Urothelium cell line (cell line): ENCODE measurements at places on chromosomes 16 and 17.

- peak; percentile 63 for DNase-seq
These were observed 567 bp downstream of the GNA13 start for GRCh38 chr17:65055708-65056638.

GRCh38 chr16:17775061-17775460, 304.3 kb upstream of the XYLT1 start:
- no peak for DNase-seq

GRCh38 chr16:1436731-1437355, 6.0 kb downstream of the PERCC1 start:
- no peak for DNase-seq

DNA sequence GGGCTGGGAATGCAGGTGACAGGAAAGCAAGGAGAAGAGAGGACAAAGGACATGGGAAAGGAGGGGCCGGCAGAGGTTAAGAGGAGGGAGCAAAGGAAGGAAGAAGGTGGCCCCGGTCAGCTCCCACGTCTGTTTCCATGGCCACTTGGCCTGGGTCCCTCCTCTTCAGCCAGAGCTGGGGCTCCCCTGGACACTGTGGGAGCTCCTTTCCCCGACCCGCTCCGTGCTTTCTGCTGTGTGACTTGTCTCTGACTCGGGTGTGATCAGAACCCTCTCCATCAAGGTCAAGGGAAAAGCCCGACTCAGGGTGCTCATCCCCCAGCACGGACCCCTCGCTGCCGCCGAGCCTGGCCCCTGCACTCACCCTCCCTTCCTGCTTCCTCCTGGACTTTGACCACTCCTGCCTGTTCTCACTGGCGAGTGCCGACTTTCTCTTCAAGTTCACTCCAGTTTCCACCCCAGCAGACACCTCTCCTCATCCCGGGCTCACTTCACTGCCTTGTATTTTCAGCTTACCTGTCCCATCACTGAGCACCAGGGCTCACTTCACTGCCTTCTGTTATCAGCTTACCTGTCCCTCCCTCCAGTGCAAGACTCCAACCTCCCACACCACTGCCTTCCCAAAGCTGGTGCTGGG, 61.2 kb downstream of the MEAK7 start:
- DNase-seq, result no peak

DNA sequence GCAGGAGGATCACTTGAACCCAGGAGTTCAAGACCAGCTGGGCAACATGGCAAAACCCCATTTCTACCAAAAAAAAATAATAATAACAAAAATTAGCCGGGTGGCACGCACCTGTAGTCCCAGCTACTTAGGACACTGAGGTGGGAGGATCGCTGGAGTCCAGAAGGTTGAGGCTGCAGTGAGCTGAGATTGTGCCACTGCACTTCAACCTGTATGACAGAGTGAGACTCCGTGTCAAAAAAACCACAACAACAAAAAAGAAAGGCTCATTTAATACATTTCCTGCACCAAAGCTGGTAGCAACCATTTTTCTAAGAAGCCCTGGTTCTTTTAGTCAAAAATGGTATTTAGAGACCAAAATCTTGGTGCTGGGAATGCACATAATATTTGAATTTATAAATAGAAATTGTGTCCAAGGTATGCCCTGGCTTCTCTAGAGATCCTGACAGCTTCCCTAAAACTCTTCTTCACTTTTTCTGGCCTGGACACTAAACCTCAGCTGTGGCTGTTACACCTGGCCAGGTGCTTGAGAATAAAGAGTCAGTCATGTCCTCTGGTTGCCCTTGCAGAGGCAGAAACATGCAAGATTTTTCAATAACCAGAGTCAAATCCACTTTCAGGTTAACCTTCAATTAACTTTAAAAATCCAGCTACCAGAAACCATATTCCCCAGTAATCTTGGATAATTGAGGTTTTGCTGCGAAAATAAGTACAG, 35.9 kb downstream of the SCNN1B start:
- DNase-seq, result no peak

DNA sequence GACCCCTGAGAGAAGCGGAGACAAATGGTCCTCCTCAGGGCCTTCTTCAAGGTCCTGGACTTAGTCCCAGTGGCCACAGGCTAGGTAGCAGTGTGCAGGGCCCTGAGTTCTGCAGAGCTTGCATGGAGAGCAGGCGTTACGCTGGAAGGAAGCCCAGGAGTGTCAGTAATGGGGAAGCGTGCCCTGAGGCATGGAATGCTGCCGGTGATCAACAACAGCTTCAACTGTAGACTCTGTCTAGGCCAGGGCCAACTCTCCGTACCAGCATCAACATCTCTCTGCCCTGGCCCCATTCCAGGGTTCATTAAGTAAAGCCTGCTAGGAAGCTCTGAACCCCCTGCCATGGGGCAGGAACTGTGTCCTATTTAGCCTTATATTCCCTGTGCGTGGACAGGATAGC, 568 bp upstream of the TNK1 start:
- no peak for DNase-seq

GRCh38 chr17:44110823-44111633, 12.4 kb downstream of the HDAC5 start:
- DNase-seq, result peak; percentile 95

GRCh38 chr17:50190603-50191358, 10.7 kb downstream of the COL1A1 start:
- no peak for DNase-seq

DNA sequence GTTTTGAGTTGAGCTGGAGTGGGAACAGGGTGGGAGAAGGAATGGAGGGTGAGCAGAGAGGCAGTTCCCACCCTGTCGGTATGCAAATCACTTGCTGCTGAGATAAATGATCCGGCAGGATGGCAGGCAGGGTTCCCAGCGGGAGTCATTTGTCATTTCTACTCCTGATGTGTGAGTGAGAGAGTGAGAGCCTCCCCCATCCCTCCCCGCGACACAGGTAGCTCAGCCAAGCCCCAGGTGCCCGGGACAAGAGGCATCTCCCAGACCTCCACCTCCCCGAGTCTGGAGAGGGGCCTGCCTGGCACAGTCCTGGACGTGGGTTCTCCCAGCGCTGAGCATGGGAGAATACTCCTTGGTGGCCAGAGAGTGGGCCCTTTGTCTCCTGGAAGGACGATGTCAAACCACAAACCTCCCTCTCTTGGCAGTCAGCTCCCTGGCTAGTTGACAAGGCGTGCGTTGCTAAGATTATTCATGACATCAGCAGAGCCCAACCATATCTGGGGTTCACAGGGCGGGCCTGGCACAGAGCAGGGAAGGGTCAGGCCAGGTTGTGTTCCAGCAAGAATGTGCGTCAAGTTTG, 33.7 kb upstream of the TNRC6C start:
- no peak for DNase-seq

DNA sequence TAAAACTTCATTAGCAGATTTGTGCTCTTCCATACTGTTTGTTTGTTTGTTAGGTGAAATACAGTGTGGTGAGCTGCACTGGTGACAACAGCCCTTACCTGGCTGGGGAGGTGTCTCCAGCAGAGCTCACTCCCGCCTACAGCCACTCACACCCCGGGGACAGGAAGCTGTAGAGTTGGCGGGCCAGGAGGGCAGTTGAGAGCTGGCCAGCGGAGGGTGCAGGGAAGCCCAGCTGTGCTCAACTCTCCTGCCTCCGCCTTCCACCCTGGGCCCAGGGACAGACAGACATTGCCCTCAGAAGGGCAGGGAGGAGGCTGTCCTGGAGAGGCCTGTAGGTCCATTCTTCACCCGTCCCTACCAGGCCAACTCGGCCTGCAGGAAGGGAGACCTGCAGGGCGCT, 48.6 kb upstream of the PVALEF start:
- no peak for DNase-seq

- DNase-seq, result no peak
These were observed 323.8 kb upstream of the TNRC6C start for GRCh38 chr17:77634710-77635109.

DNA sequence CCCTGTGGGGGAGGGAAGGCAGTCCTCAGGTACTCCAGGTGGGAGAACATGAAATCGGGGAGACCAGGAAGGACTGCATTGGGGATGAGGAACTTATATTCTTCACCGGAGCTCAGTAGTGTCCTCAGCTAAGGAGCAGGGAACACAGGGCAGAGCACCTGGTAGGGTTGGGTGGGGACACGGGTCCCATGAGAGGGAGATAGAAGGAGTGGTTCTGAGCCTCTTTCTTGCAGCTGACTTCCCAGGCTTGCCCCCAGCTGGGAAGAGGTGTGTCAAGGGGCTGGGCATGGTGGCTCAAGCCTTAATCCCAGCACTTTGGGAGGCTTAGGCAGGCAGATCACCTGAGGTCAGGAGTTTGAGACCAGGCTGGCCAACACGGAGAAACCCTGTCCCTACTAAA, 2.1 kb downstream of the FHOD1 start:
- DNase-seq, result no peak

DNA sequence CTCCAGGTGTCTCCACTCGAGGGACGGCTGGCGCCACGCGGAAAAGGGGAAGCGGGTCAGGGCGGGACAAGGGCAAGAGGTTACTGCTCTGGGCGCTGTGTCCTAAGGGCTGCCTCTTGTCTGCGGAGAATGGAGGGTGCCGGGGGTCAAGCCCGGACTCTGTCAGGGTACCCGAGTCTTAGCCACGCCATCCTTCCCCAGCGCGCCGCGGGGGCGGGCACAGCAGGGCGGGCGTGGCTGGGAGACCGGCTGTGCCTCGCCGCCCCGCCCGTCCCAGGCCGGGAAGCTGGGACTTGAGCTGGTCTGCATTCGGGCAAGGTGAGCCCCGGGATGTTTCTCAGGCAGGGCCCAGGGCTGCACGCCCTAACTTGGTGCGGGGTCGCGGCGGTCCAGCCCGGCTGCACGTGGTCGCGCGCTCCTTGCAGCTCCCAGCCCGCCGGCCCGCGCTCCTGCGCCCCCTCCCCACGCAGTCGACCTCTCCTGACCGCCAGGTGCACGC, 6.2 kb upstream of the ACTG1 start:
- no peak for DNase-seq

- DNase-seq, result no peak
These were observed 41.8 kb upstream of the SLC12A3 start for GRCh38 chr16:56823081-56823733.

DNA sequence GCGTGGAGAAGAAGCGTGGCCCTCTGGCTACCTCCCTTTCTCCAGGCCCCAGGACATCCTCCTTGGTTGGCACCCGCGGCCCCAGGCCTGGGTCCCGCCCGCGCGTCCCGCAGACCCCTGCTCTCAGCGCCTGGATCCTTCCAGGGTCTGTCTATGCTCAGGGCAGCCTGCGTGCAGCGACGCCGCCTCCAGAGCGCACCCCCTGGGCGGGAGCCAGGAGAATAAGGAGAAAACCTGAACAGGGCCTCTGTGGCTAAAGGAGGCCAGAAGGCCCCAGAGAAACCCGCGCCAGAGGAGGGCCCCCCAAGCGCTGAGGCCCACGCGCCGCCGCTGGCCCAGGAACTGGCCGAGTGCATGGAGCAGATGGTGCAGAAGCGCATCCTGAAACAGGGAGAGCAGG, 40.4 kb upstream of the DNAJA2 start:
- no peak for DNase-seq

DNA sequence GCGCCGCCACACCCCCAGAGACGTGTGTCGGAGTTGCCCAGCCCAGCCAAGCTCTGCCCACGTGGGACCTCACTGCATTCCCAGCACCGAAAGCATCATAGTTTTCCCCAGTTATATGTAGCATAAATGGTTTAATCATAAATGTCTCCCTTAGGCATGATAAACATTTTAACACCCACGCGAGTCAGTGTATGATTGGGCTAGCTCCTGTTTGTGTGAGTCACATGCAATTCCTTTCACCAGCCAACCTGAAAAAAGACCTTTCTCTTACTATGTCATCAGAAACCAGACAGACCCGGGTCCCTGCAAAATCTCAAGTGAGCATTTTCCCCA, 9.2 kb downstream of the TAF1C start:
- DNase-seq, result no peak

- no peak for DNase-seq
These were observed 143.1 kb upstream of the KCNJ18 start for GRCh38 chr17:21549107-21549687.

- DNase-seq, result no peak
These were observed 98.2 kb downstream of the VPS53 start for GRCh38 chr17:616407-616806.

DNA sequence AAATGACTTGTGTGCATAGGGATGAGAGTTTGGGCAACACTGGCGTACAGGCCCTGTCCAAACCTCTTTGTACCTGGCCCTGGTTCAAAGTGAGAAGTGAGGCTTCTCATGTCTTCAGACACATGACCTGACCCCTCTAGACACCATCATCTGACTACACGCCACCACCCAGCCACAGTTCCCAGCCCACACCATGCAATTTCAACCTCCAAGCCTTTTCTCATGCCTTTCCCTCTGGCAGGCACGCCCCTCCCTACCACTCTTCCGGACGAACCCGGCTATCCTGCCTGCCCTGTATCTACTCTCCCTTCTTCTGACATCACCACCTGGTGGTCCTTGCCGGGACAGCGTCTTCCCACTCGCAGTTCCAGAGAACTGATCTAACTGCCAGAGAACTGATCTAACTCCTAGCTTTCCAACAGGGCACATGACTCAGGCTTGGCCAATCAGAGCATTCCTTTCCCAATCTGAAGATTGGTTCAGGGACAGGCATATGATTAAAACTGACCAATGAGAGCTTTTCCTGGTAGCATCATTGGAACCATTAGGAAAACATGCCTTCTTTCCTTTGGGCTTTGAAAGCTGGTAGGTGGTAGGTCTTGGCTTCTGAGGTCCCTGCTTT, 27.1 kb upstream of the IL21R start:
- peak; percentile 65 for DNase-seq

GRCh38 chr17:36094232-36094631, 4.3 kb upstream of the CCL3 start:
- DNase-seq, result no peak

DNA sequence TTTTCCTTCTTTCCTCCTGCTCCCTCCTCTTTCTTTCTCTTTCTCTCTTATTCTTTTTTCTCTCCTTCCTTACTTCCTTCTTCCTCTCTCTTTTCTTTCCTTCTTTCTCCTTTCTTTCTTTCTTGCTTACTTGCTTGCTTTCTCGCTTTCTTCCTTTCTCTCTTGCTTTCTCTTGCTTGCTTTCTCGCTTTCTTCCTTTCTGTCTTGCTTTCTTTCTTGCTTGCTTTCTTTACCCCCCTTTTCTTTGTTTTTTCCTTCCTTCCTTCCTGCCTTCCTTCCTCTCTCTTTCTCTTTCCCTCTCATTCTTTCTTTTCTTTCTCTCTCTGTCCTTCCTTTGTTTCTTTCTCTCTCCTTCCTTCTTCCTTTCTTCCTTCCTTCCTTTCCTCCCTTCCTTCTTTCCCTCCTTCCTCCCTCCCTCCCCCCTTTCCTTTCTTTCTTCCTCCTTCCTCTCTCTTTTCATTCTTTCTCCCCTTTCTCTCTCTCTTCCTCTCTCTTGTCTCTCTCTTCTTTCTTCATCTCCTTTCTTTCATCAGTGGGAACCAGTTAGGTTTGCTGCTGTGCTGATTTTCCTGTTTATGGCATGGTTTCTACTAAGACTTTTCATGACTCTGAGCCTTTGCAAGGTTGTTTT, 142.9 kb upstream of the CACNG3 start:
- no peak for DNase-seq
